ENCODE measurements at places on chromosomes 3 and 15.

- no peak for DNase-seq
These were observed 86.3 kb upstream of the PRICKLE2 start for GRCh38 chr3:64311424-64312061.

GRCh38 chr3:134722969-134723368 is 72.1 kb upstream of the EPHB1 start:
- DNase-seq = no peak

DNA sequence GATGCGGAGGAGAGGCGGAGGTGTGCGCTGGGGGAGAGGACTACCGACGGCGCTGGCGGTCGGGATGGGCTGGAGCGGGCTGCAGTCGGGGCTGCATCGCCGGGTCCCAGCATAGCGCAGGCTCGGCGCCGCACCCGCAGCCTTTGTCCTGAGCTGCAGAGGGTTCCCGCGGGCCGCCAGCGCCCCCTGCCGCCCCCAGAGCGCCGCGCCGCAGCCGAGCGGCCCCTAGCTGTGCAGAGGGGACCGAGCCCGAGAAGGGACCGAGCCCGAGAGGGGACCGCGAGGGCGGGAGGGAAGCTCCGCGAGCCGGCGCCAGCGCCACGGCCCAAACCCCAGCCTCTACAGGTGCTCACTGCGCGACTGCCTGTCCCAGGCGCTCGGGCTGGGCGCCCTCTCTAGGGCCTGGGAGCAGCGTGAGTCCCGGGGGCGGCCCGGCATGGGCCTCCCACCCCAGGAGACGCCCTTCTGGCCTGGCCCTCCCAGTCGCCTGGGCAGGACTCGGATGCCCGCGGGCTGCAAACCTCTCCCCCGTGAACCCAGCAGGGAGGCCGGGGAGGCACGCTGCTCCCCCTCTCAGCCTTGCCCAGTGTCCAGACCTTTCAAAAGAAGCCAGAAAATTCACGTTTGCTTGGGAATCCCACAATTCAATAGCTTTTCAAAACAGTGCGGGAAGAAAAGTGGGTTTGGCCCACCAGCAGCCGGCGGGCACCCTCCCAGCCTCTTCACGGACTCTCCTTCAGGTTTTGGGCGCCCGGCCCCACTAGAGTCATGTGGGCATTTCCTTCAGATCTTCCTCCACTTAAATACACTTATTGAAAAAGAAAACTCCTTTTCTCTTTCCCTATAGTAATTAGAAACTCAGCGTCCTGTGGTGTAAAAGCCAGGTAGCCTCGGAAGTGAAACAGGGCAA is 134.7 kb downstream of the TPRA1 start:
- peak; percentile 87 for DNase-seq

DNA sequence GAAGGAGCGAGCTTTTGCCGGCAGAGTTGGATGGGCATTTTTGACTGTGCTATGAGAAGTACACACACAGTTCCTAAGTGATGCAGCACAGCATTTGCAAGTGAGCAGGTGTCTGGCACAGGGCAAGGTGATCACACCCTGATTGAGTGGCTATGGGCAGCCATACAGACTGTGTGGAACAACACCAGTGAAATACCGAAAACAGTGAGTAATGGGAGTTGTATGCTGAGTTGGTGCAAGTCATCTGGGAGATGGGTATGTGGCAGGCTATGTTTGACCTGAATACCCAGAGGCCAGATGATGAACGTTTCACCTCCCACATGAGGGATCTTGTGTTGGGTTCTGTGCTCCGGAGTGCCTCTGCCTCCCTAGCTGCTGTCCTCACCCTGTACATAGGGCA is 53.5 kb upstream of the TIPARP start:
- no peak for DNase-seq

GRCh38 chr3:58994746-58995330 is 55.0 kb downstream of the CFAP20DC start:
- DNase-seq = peak; percentile 56

GRCh38 chr3:149459491-149460059 is 14.9 kb upstream of the TM4SF4 start:
- no peak for DNase-seq

DNA sequence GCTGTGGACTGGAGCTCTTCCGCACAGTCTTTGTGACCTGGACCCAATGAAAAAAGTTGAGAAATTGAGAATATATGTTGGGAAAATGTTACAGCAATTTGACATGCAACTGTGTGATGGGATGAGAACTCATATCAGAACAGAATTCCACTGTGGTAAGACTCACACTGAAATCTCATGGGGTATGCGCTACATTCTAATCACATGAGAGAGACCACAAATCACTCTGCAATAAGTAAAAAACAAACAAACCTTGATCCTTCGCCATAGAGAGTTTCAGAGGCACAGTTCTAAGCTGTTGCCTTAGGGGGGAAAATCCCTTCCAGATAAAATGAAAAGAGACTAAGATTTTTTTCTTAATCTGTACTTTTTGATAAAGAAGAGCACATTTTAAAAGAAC is 37.3 kb downstream of the LMCD1 start:
- no peak for DNase-seq

DNA sequence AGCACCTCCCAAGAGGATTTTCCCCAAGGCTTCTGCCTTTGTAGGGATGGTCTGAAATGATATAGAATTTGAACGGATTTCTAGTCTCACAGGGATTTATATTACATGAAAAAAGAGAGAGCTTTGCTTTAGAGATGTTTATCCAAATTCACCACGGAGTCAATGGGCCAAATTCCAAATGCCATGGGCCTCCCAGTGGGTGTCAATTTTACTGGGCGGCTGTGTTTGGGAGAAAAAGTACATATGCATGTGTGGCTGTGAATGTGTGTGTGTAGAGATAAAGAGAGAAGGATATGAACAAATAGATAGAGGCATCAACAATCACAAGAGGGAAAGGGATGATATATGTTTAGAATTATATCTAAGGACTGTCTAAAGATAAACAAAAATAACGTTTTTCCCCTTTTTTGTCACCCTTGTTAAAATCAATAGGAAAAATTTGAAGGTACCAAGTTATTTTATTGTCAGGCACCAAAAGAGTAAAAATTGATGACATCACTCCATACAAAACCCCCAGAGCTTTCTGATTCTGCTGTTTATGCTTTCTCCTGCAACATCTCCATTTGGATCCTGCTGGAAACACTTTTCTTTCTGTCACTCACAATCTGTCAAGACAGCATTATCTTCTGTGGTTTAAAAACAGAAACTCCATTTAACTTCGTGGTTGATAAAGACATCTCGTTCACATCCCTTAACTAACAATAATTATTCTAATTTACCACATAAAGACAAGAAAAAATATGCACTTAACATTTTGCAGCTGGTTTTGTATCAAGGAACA is 160.7 kb downstream of the FHIT start:
- no peak for DNase-seq

DNA sequence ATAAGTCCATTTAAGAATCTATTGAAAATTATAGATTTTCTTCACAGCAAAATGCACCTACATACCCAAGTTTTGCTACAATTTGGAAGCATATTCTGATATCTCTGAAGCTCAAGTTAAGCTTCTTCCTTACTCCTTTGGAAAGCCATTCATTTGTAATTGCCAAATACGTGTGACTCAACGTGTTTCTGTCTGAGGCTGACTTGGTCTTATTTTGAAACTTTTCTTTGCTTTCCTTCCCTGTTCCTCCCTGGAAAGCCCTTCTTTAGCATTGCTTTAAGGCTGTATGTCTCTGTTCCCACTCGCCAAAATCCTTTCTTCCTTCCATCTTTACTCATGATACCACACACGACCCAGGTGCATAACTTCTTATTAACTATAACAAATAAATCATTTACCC is 232.0 kb downstream of the ZBBX start:
- no peak for DNase-seq

- DNase-seq = no peak
These were observed 41.9 kb downstream of the NDUFB4 start for GRCh38 chr3:120637851-120638559.

DNA sequence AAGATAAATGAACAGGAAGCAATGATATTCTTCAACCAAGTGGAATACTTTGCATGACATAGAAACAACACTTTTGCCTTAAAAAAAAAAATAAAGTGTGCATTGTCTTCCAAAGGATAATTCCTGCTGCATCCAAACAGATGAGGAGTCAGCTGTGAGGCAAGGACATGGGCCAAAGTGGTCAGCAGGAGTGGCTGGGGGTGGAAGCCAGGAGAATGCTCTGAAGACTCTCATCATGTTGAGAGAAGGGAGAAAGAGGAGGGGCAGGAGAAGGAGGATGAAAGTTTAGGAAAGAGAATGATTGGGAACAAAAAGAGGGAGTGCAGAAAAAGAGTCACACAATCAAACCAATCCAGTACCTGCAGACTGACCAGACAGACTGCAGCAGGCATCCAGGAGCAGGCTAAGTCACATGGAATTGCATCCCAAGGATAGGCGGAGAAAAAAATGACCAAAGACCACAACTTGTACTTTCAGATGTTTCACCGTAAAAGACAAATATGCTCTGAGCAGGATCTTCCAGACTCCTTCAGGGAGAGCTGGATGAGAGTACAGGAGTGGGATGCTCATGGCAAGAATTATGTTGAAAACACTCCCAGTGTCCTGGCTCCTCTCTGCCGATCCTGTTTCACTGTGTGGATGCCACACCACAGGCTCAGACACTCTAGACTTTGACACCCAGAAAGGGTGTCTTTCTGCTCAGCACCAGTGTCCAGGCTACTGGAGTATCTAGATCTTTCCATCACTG is 11.9 kb downstream of the ABI3BP start:
- DNase-seq = no peak

GRCh38 chr3:107662586-107662985 is 139.8 kb downstream of the BBX start:
- no peak for DNase-seq

GRCh38 chr3:173529062-173529711 is 131.6 kb downstream of the NLGN1 start:
- DNase-seq = no peak

GRCh38 chr15:30921781-30922479 is 18.2 kb downstream of the FAN1 start:
- no peak for DNase-seq

GRCh38 chr3:114608293-114608692 is 314.5 kb downstream of the TIGIT start:
- DNase-seq = no peak

- DNase-seq = no peak
These were observed 83.8 kb downstream of the RAD18 start for GRCh38 chr3:8879347-8879944.

DNA sequence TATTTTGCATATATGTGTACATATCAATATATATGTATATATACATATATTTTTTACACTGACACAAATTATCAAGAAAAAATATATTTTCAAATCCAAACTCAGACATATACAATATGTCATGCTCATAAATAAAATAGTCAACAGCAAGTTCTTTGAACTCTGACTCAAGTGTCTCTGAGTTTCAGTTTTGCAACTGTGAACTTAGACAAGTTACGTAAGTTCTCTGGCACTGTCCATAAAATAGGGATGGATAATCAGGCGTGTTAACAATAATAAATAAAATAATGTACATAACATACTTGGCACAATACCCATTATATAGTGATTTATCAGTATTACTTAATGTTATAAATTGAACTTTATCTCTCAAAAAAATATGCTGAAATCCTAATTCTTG is 12.1 kb upstream of the XRN1 start:
- no peak for DNase-seq

- no peak for DNase-seq
These were observed 200.0 kb downstream of the CACNA2D3 start for GRCh38 chr3:54322354-54322753.

DNA sequence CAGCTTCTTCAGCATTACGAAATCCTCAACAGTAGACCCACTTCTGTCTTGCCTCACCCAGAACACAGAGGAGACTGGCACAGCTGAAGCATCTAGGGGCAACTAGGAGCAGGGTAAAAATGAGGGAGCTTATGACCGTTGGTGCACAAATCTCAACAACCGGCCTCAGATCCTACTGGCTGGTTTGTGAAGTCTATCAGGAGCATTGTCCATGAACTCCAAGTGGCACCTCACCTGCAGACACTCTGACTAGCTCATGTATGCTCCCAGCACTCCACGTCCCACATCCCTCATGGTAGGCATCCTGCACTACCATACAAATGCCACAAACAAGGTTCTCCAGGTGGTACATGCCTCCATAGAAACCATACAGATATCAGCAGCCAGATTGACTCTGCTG is 163.1 kb downstream of the TLE3 start:
- DNase-seq = no peak

- DNase-seq = no peak
These were observed 21.8 kb downstream of the OSBPL10 start for GRCh38 chr3:31959251-31959650.

GRCh38 chr3:134903837-134904236 is 108.8 kb downstream of the EPHB1 start:
- DNase-seq = no peak

DNA sequence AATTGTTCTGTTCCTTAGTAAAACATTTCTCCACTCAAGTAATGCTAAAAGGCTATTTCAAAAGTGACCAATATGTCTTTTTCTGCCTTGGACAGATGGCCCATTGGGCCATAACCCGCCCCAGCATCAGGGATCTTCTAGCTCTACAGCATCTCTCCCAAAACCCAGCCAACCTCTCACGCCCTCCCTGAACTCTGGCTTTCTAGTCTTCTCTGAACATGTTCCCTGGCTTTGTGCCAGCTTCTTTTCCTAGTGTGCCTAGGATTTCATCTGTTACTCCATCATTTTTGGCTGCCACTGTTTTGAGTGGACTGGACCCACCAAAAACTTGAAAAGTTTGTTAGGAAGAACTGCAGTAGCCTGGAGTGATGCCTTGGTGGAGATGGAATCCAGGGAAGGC is 30.7 kb downstream of the TRPM1 start:
- no peak for DNase-seq

- DNase-seq = no peak
These were observed 207.0 kb downstream of the NTRK3 start for GRCh38 chr15:88049506-88049905.

DNA sequence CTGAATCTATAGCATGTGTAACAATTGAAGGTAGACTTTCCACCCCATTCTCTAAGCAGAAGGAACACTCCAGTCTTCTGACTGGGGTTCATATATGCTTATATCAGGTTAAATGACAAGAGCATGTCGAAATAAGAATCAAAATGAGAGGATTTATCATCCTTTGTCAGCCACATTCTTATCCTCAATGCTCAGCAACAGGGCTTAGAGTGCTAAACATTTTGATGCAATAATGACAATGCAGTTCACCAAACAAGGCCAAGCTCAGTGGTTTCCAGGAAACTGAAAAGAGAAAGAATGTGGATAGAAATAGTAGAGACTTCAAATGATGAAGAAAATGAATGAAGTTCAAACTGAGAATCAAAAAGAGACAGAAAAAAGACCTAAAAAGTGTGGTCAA is 78.0 kb downstream of the FSIP1 start:
- DNase-seq = no peak

DNA sequence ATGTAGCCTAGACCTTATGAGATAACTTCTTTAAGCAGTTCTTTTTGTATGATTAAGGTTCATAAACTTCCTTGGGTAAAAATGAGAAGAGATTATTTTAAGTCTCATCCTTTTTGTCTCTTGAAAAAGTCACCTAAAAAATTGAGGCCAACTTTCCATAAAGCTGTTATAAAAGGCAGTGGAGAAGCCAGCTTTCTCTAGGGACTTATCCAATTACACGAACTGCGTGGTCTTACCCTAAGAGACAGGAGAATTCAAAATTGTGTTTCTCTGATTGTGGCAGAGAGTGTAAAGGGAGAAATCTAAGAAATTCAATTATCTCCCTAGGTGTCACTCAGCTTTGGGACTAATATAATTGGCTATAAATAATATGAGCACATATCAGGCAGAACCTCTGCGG is 262.0 kb downstream of the SHOX2 start:
- no peak for DNase-seq

- no peak for DNase-seq
These were observed 75.4 kb upstream of the ABHD17C start for GRCh38 chr15:80619680-80620079.

Data from neuronal stem cell (in vitro differentiated cells).